ENCODE measurements at places on chromosomes 5 and 9. TPM values are rescaled to one million over a fixed set of nuclear protein-coding genes. Genes with fewer than 3 reads are reported as not detected.

RMRP gene
- total RNA-seq, result 29,896 TPM

GLRA1 gene
- total RNA-seq, result not detected

RNF20 gene
- 37.5 TPM for total RNA-seq

SLC9A3 gene
- 2.0 TPM for total RNA-seq

ABO gene
- total RNA-seq, result 0.10 TPM

SPINK7 gene
- total RNA-seq, result not detected

LCN2 gene
- 1.0 TPM for total RNA-seq

ZNF483 gene
- total RNA-seq, result 4.8 TPM

CDKN2B gene
- total RNA-seq, result 0.05 TPM

FGD3 gene
- total RNA-seq, result 0.80 TPM

HACD4 gene
- 0.13 TPM for total RNA-seq

GABRA1 gene
- total RNA-seq, result not detected

SHISAL2B gene
- total RNA-seq, result not detected

MARCHF3 gene
- total RNA-seq, result 3.0 TPM

TSSK1B gene
- not detected for total RNA-seq

ANXA2R gene
- 6.2 TPM for total RNA-seq

ECPAS gene
- 69.4 TPM for total RNA-seq

SPAAR gene
- total RNA-seq, result not detected

F2RL2 gene
- total RNA-seq, result 0.13 TPM

Measured in Panc1 (cell line).